ENCODE measurements at places on chromosomes 6 and 20. TPM values are rescaled to one million over a fixed set of nuclear protein-coding genes. Genes with fewer than 3 reads are reported as not detected.

DNA sequence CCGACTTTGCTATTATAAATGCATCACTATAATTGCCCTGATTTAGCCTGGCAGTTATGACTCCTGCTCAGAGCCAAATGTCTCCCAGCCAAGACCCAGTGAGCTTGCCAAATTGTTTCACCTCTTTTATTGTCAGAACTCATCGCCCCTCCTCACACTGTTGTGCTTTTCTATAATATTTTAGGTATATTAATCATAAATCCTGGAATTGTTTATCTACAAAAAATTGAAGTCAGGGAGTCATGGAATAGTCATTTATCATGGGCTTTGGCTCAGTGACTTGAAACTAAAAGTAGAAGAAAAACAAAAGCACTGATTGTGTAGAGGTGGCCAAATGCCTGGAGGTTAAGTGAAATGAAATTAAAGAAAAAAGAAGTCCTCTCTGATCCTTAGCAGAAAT is 85.6 kb downstream of the PFDN4 start:
- DNase-seq = no peak

DNA sequence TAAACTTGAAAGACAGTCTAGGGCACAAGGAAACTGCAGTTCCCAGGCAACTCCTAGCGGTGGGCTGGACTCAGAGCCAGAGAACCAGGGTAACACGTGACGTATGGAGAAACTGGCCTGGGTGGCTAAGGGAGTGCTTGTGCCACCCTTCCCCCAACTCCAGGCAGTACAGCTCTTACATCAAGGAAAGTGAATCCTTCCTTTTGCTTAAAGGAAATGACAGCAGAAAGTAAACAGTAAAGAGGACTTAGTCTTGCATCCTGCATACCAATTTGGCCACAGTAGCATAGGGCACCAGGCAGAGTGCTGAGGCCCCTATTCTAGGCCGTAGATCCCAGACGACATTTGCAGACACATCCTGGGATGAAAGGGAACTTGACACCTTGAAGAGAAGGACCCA is 322.8 kb downstream of the CD109 start:
- no peak for DNase-seq

- DNase-seq = no peak
Observed at GRCh38 chr6:169589699-169590257, 112.1 kb downstream of the WDR27 start.

CDH4 gene
- not detected for total RNA-seq

GGTLC1 gene
- not detected for total RNA-seq

ELOVL4 gene
- not detected for total RNA-seq

SLC44A4 gene
- total RNA-seq = not detected

All from activated B cell treated with CpG ODN at 0.5 μM for 24 hours (primary cell).